Activated effector memory CD4-positive, alpha-beta T cell treated with Interleukin-2 at 50 U/mL for 16 hours (primary cell): ENCODE measurements at places on chromosomes 3 and 15.

- no peak for DNase-seq
Observed at GRCh38 chr3:87462228-87462627, 185.8 kb upstream of the POU1F1 start.

GRCh38 chr3:71456826-71457225, 126.7 kb downstream of the FOXP1 start:
- DNase-seq = no peak

DNA sequence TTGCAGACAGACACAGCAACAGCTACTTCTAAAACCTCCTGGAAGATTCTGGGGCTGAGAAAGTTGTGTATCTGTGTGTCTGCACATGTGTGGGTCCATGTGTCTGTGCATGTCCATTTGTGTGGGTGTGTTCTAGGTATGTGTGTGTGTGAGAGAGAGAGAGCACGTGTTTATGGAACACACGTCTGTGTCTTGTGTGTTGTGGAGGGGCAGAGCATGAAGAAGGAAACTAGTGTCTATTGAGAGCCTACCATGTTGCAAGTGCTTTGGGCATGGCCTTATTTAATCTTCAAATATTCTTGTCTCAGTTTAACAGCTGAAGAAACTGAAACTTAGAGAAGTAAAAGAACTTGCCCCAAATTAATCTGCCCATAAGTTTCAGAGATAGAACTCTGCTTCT, 327.5 kb downstream of the UACA start:
- no peak for DNase-seq

DNA sequence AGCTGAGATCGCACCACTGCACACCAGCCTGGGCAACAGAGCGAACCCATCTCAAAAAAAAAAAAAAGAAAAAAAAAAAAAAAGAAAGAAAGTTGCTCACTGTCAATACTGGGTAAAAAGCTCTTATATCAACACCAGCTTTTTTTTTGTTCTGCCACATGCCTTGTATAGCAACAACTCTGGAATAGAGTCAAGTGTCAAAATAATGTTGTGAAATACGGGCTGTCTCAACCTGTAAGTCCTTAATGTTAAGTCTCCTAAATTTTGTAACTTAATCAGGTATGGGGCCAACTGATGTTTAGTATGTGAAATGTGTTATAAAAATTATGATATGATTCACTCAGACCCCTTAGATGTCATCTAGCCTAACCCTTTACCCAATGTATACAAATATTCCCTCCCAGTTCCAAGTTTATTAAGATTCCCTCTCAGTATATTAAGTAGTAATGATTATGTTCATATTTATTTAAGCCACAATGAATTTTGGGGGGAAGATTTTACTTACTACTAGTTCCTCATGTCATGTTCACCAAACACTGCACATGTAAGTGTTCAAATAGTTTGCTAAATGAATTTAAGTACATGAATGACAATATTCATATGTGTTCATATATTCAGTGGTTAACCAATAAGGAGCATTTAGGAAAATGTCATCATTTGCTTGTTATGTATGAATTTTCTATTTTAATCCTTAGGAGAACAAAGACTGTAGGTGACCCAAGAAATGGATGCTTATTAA, 52.2 kb downstream of the GPR160 start:
- DNase-seq = no peak

DNA sequence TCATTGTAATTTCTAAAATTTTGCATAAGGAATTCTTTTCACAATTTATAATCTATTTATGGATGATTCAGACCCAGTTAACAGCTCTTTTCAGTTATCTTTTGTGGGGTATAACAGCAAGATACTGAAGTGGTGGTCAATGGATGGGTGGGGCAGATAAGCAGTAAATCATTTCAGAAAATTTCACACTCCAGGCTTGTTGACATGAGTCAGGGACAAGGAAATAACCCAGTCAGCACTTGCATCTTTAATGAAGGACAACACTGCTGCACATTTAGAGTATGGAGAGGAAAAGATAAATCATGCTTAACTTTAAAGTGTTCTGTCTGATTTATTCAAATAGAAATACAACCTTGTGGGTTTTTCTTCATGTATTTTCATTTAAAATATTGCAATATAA, 181.6 kb downstream of the ROBO1 start:
- no peak for DNase-seq

DNA sequence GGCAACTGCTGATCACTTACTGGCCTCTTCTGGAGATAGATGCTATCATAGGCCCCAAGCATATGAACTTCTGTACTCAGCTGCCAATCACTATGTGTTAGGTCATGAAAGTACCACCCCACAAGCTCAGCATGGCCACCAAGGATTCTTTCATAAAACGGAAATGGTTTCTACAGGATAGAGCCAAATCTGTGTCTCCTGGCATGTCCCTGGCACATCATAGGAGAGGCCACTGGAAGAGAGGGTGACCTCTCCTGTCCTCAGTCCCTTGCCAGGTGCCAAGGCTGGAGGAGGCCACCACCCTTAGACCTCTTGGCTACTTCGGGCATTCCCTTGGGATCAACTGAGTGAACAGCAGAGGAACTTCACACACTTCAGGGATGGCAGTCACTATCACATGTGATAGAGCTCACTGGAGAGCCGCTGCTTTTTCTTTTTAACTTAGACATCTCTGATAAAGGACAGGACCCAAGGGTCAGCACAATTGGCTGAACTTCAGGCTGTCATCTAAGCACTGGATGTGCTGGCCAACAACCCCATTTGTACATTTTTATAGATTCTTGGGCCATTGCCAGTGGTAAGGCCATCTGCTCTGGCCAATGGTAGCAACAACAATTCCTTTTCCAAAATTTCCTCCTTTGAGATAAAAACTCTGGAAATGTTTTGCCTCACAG, 425.2 kb downstream of the SQOR start:
- DNase-seq = no peak

DNA sequence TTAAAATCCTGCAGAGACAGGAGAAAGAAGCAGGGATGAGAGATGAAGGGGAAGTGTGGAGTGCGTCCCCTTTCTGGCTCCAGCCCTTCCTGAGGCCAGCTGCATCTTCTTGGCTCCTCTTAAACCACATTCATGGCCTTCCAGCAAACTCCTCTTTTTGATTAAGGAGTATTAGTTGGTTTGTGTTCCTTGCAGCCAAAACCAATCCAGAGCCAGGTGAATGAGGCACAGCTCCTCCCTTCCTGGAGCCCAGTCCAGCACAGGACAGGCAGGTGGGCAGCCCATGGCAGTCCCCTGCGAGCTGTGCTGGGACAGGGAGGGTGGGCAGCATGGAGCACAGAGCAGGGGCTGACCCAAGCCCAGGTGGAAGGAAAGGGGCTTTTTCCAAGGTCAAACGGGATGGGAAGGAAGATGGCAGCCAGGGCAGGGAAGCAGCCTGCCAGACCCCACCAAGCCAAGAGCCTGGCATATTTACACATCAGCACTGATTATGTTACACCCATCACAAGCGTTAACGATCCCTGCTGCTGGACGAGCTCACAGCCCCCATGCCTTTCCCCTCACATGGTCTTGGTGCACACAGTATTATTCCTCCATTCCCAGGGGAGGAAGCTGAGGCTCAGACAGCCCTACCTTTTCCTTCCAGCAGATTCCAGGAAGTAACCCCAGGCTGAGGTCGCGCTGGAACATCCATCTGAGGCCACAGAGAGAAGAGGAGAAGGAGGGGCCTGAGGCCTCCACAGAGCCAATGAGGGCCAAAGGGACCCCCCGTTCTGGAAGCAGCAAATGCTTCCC, 175.6 kb downstream of the SMAD6 start:
- no peak for DNase-seq
